Stomach (tissue), 19 donors: ENCODE measurements at places on chromosomes 7 and 10. TPM values are rescaled to one million over a fixed set of nuclear protein-coding genes. Genes with fewer than 3 reads are reported as not detected.

The FRMD4A gene
- 14.2 TPM for total RNA-seq

The SNX8 gene
- total RNA-seq: 12.9 TPM

The ITPRID1 gene
- total RNA-seq: 0.58 TPM

The PILRA gene
- total RNA-seq: not detected

The HGF gene
- 7.4 TPM for total RNA-seq

The METTL27 gene
- total RNA-seq: 4.8 TPM

The ZNRF2 gene
- 50.9 TPM for total RNA-seq

The SEMA3D gene
- total RNA-seq: not detected

The STEAP2 gene
- total RNA-seq: 17.5 TPM

The STRIP2 gene
- not detected for total RNA-seq
